GM12865 (cell line): ENCODE measurements at places on chromosomes 6 and 20.

DNA sequence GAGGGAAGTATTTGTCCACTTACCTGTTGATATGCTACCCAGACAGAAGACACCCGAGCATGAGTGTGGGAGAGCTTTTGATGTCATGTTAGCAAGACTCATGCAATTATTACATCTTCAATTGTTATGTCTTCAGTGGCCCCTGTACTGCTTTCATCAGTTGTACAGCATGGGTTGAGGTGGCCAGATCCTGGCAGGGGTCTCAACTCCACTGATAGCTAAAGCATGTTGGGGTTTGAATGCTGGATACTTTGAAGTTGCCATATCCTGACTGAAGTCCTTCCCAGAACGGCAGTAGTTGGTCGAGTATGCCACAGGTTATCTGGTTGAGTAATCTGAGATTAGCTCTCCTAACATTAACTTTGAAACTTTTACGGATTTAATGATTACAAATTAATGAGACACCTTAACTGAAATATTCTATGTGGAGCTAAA lies 46.7 kb downstream of the LRRN4 start:
- peak; percentile 4 for DNase-seq

GRCh38 chr6:68229566-68229965 lies 405.5 kb upstream of the ADGRB3 start:
- no peak for DNase-seq

- DNase-seq: no peak
Measured at GRCh38 chr20:31859998-31860380, 10.3 kb downstream of the DUSP15 start.

DNA sequence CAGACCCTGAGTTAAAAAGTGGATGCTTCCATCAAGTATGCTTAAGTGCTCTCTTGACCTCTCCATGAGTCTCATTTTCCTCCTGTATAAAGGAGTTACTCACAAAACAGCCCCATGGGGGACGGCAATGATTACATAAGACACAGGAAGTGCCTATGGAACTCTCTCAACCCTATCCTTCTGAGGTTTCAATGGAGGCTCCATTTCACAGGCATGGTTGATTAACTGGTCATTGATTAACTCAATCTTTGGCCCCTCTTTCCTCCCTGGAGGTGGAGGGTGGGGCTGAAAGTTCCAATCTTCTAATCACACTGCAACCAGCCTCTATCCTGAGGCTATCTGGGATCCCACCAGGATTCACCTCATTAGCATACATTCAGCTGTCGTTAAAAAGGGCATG lies 29.3 kb downstream of the CST8 start:
- no peak for DNase-seq

DNA sequence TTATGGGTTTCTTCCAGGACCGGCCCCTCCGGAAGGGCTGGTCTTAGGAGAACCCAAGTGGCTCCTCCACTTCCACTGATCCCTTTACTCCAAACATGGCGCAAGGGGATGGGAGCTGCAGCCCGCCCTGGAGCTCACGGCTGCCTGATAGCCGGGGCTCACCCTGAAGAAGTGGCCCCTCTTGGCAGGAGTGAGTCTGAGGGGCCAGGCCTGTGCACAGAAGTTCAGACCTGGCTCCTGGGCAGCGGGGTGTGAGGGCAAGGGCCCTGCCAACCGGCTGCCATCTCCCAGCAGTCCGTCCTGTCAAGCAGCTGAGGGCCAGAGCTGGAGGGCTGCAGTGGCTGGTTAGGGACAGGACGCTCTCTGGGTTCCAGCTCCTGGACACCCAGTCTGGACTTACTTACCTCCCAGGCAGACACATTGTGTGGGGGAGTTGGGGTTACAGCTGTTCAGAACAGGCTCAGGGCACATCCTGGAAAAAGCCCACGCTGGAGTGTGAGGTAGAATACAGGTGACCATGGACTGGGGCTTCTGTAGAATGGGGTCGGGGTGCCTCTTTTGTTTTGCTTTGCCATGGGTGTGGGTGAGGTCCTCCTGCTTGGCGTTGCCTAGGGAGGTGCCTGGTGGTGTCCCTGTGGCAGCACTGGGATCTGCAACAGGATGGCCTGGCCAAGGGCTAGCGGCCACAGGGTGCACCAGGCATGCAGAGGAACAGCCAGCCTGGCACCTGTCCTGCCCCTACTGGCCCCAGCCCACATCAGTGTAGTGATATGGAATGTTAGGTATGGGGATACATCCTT lies 88.4 kb downstream of the ASXL1 start:
- DNase-seq: no peak

GRCh38 chr6:143747347-143747842 lies 69.6 kb downstream of the PHACTR2 start:
- DNase-seq: no peak

GRCh38 chr20:8097307-8097706 lies 34.8 kb upstream of the PLCB1 start:
- DNase-seq: no peak

GRCh38 chr20:53750827-53751619 lies 157.4 kb upstream of the ZNF217 start:
- DNase-seq: peak; percentile 89

- no peak for DNase-seq
Measured at GRCh38 chr6:79152269-79152737, 74.2 kb upstream of the PHIP start.

- no peak for DNase-seq
Measured at GRCh38 chr6:54900666-54901065, 54.1 kb downstream of the FAM83B start.

DNA sequence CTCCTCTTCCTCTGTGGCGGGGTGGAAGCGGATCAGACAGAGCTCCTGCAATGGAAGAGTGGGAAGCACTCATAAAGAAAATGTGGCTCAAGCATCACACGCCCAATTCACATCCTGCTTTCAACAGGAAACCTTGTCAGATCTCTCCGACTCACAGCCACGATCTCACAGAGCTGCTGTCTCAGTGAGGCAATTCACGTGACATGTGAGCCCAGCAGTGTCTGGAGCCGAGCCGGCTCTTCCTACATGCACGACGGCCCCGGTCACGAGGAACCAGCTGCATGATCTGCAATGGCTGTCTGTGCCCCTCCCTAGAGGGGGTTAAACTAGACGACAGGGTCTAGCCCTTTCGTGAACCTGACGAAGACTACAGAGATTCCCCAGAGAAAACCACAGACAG lies 29.5 kb upstream of the TCFL5 start:
- DNase-seq: no peak

- DNase-seq: no peak
Measured at GRCh38 chr20:63513207-63513606, 7.4 kb upstream of the PPDPF start.

GRCh38 chr6:15038013-15038791 lies 207.7 kb upstream of the JARID2 start:
- DNase-seq: no peak

DNA sequence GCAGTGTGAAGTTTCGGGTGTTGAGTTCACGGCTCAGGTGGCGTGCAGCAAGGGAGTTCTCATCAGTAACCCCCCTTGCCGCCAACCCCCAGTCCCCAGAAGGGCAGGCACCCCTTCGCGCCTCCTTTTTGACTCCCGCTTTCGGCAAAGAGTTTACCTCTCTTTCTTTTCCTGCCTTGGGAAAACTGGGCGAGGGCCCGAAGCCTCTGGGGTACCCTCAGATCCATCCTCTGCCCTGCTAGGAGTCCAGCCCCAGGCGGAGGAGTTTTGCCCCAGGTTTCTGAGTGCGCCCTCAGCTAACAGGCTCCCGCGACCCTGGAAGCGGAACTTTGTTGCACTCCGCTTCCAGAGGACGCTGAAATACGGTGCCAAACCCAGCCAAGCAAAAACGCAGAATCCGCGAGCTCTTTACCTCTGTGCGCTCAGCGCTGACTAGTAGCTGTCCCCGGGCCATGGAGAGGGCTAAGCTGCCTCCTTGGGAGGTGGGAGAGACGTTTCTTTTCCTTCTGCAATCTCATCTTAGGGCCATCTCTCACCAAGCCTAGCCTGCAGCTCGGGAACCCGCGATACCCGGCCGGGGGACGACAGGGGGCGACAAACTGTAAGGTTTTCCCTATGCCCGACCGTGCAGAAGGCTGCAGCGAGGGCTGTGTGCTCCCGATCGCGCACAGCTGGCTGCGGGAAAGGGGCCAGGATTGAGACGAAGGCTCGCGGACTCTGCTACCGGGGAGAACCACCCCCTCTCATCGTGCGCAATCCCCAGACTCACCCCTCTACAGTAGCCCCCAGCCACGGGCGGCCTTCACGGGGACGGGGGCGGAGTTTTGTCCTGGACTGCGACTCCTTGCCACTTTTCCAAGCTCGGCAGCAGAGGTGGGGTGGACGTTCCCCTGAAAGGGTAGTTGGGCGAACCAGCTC lies 2.7 kb upstream of the PAX1 start:
- peak; percentile 24 for DNase-seq

DNA sequence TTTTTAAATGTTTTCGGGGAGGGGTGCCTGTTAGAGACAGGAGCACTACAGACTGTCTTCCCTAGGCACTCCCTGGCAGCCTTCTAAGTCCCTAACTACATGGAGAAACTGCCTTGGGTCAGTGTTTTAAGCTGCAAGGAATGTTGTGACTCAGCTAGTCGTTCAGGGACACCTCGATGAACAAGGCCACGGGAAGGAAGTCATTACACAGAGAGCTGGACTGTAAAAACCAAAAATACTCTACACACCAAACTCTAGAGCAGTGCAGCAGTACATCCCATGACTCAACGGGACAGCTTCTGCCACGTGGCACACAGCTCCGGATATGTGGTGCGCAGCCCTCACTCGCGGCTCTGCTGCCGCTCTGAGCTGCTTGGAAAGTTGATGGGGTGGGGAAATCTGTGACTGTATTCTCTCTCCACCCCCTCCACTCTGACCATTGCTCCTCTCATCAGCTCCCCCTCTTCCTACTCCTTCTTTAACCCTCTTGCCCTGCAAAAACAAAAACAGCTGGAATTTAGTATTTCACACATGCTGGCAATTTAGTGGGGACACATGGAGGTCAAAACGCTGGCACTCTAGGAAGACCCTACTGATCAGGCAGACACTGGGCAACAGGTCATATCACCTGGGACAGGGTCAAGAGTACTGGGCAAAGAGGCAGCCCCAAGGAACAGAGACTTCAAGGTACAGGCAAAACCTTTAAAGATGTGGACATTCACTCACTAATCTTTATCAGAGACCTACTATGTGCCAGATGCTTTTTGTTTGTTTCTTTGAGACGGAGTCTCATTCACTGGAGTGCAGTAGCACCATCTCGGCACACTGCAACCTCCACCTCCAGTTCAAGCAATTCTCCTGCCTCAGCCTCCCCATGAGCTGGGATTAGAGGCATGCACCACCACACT lies 10.9 kb upstream of the LPIN3 start:
- DNase-seq: peak; percentile 60

DNA sequence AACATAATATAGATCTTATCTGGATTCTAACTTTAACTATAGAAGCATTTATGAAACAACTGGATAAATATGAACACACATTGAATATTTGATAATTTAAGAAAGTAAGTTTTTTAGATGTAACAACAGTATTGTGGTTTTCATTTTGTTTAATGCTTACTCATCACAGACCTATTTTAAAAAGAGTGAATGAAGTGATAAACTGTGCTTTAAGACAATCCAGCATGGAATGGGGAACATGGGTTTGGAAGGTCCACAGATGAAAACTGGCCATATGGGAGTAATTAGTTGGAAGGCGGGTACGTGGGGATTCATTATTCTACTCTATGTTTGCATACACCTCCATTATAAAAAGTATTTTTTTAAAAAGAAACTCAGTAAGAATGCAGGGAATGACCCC lies 21.2 kb downstream of the EPB41L2 start:
- DNase-seq: no peak

- DNase-seq: no peak
Measured at GRCh38 chr6:38599261-38599660, 40.5 kb downstream of the BTBD9 start.

DNA sequence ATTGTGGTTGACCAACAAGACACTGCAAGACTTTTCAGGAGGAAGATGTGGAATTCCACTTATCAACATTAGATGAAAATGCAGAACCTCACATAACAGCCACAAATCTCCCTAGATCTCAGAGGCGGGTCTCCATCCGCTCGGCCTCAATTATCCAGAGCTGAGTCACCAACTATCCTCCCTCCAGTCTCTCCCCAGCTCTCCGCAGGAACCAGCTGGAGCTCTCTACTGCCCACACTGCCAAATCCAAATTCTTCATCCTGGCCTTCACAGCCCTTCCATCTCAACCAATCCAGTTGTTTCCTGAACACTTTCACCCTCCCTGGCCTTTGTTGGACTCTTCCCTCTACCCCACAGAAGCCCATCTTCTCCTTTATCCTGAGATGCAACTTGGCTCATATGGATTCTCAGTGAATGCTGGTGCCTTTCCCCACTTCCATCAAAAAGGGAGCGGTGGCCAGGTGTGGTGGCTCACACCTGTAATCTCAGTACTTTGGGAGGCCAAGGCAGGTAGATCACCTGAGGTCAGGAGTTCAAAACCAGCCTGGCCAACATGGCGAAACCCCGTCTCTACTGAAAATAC lies 3.5 kb upstream of the TGIF2 start:
- DNase-seq: no peak

GRCh38 chr6:14059791-14060436 lies 57.7 kb upstream of the CD83 start:
- DNase-seq: no peak

DNA sequence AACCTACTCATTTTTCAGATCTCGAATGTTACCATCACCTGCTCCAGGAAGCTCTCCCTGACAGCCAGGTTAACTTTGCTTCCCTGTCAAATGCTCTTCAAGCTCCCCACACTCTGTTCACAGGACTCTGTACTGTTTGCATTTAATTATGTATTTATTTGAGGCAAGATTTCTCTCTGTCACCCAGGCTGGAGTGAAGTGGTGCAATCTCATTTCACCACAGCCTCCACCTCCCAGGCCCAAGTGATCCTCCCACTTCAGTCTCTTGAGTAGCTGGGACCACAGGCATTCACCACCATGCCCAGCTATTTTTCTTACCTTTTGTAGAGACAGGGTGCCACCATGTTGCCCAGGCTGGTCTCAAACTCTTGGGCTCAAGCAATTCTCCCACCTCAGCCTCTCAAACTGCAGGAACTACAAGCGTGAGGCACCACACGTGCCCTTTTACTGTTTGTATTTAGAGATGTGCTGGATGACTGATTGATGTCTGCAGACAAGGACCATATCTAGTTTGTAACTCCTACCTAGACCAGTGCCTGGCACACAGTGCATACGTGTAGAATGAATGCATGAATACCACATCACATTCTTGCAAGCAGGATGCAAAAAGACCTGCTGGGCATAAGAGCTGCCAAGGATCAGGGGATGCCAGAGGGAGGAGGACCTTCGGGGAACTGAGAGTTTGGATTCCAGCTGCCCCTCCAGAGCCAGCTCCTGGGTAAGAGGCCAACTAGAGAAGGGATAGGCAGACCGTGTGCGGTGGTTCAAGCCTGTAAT lies 15.6 kb upstream of the CBFA2T2 start:
- no peak for DNase-seq

DNA sequence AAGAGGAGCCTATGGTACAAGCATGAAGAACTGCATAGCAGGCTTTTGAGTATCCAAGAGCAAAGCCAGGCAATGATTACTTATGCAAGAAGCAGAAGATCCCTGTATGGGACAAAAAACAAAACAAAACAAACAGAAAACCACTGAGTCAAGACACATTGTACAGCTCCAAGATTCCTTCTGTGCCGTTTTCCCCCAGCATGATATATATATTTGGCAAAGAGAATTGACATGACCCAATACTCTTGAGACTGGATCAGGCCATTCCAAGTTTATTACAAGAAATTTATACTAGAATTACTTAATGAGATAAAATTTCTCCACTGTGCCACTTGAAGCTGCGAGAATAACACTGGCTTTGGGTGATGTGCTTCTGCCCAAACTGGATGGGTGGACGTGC lies 65.5 kb downstream of the TRMT11 start:
- DNase-seq: no peak
